Left renal cortex interstitium (tissue), 4 donors: ENCODE measurements at places on chromosomes 5 and 9.
A peak's percentile ranks its signal among the peaks of the same experiment; 100 is the strongest.

- DNase-seq = no peak
Observed at GRCh38 chr9:107600060-107600573, 110.5 kb upstream of the KLF4 start.

DNA sequence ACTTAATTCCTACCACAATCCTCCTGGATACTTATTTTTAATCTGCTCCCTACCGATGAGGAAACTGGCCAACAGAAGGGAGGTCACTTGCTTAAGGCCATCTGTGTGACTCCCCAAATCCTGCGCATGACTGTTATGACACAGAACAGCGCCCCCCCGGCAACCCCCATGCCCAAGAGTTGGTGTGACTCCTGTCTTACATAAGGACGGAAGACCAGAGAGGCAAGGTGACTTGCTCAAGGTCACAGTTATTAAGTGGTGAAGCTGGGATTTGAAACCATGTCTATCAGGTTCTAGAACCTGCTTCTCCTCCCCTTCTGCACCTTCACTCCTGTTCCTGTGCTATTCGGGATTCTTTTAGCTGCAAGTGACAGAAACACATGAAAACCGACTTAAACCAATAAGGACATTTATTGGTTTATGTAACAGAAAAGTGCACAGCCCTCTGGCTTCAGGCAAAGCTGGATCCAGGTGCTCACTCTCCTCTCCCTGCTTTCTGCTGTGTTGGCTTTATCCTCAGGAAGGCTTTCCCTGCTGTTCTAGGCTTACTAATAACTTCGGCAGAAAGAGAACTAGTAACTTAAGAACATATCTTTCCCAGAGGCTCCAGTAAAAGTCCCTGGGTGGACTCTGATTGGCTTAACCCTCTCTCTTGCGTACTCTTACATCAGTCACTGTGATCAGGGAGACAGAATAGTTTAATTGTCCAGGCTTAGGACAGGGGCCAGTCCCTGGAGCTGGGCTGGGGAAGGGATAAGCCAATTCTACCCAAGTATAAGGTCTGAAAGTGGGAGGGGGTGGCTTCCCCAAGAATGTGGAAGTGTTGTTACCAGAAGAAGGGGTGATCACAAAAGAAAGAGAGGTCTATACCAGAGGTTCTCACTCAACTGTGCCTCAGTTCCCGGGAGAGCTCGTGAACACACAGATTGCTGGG, 43.7 kb downstream of the FGF18 start:
- no peak for DNase-seq

DNA sequence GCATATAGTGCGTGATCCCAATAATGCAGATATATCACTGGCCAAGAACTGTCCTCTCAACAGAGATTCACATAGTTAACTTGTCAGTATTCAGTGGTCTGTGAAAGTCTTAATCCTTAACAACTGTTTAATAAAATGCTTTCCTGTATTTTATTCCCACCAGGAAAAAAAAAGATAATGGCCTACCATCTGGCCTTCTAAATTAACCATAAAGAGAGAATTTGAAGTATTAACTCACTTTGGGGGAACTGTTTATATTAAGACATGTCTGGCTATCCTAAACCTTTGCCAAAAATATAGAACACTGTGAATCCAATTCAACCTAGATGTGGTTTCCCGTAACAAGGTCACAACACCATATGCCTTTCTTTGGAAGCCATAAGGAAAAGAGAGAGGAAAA, 818 bp upstream of the FREM1 start:
- no peak for DNase-seq

DNA sequence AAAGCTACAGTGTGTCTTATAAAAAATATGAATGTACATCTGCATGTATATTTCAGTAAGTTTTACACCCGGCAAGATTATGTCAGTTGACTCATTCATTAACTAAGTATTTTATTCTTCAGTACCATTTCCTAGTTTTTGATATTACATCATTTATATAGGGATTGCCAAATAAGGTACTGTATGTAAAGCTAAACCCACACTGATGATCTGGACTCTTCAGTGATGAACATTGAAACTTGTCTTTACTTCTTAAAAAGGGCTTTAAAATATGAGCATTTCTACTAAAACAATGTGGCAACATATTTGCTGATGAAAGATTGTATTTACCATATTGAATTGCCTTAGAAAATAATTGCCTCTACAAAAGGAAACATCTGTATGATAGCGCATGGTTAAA, 151.8 kb upstream of the TLX3 start:
- no peak for DNase-seq

GRCh38 chr5:3911773-3912172, 316.1 kb downstream of the IRX1 start:
- DNase-seq = no peak

DNA sequence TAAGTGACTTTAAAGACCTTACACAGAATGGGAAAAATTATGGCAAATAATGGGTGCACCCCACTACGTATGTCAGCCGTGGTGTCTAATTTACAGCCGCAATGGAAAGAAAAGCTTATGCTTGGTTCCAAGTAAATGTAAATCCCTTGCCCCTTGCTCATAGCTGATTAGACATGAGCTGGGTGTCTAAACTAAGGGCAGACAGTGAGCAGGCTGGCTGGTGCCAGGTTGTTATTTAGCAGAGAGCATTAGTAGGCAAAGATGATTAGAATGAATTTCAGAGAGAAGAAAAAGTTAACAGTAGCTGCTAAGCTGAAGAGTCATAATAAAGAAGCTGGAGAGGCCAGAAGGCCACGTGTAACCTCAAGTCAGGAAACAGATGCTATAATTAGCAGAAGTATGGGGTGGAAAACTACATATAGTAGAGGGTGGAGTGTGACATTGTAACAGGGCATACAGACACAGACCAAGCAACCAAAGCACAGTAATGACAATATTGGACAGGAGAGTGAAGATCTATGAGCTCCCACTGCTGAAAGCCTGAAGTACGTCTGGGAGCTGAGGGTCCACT, 257.7 kb downstream of the MCTP1 start:
- no peak for DNase-seq

DNA sequence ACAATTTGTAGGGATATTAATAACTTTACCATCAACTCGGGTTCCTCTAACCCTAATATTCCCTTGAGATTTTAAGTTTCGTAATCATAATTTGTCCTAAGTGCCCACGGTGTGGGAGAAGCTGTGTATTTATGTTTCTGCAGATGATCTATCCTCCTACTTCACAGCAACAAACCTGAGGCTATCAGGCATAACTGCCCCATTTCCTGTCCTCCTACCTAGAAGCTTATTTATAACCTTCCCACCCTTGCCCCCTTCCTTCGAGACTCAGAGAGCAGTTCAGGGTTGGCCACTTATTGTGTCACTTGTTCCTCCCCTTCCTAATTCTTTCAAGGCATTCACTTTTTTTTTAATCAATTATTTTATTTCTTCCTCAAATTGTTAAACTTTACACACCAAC, 29.6 kb upstream of the LCP2 start:
- no peak for DNase-seq

GRCh38 chr5:75335952-75336614, 937 bp upstream of the HMGCR start:
- DNase-seq = peak; percentile 60

DNA sequence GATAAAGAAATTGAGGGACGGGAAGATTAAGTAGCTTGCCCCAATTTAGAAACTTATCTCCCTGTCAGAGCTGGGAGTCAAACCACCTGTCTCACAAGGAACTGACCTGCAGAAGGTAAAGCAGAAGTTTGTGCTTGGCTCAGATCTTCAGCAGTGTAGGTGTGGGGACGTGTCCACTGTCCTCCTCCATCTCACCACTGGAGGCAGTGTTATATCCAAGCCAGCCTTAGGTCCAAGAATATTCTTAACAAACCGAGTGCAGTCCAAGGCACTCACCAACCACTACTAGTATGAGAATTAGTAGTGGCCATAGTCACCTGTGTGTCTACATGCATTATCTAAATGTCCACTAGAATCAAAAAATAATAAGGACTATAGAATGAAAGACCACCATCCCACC, 86.3 kb upstream of the IRX1 start:
- DNase-seq = no peak

- DNase-seq = no peak
Observed at GRCh38 chr5:52743970-52744369, 43.7 kb upstream of the ITGA1 start.

DNA sequence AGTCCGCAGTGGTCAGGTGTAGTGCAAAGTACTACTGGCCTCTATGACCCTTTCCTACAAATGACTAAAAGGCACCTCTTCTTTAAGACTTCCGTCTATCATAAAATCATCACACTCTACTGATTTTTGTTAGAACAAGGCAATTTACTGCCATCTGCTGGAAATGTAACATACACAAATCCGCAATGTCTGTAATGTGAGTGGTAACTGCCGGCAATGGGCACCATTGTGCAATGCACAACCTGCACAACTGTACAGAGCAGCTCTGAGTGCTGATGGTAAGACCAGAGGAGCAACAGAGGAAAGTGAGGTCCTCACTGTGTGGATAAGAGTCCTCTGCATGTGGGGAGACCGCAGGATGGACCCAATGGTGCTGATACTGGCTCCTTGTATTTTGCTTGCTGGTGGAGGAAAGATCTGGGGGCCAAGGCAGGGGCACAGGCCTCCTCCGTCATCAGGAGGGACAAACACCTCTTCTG, 103.7 kb downstream of the ATPSCKMT start:
- DNase-seq = no peak
